ENCODE measurements at places on chromosomes 13 and 19.

GRCh38 chr19:18220632-18221275 is 5.5 kb downstream of the PDE4C start:
- no peak for DNase-seq

DNA sequence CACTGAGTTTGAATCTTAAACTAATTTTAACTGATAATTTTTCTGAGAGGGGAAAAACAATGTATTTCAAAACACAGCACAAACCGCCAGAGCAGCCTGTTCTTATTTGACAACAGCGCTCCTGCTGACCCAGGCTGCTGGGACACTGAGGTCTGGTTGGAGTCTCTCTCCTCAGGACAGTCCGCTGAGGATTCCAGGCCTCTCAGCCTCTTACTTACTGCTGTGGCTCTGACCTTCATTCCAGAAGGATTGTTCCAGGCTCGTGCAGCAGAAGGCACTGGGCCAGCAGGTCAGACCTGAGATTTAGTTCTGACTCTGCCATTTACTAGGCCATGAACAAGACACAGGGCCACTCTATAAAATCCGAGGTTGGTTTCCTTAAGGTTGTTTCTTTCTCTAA is 393.6 kb downstream of the TDRD3 start:
- no peak for DNase-seq

- DNase-seq: peak; percentile 97
Observed at GRCh38 chr19:58182989-58183816, at the start of gene ZNF274. TSS of gene ZNF274 (plus strand) at chr19:58183061. CDS start at chr19:58183966, 905 bp downstream.

- no peak for DNase-seq
Observed at GRCh38 chr13:96500953-96501352, 411.0 kb downstream of the HS6ST3 start.

All from hematopoietic multipotent progenitor cell treated with erythropoietin and hydrocortisone succinate and interleukin-3 and kit ligand, for 6 days (in vitro differentiated cells).